ENCODE measurements at places on chromosomes 4 and X.

DNA sequence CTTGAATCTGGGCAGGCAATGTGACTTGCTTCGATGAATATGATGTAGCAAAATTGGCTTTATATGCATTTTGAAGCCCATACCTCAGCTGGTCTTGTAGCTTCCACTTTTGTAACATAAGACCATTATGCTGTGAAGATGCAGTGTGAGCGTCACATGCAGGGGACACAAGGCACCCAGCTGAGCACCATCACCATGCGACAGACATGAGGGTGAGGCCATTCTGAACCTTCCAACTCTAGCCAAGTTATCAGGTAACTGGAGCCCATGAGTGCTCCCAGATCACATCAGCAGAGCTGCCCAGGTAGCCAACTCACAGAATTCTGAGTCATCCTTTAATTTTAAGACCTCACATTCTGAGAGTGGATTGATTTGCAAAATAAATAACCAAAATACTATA, 705.9 kb downstream of the FSTL5 start:
- DNase-seq, result no peak

DNA sequence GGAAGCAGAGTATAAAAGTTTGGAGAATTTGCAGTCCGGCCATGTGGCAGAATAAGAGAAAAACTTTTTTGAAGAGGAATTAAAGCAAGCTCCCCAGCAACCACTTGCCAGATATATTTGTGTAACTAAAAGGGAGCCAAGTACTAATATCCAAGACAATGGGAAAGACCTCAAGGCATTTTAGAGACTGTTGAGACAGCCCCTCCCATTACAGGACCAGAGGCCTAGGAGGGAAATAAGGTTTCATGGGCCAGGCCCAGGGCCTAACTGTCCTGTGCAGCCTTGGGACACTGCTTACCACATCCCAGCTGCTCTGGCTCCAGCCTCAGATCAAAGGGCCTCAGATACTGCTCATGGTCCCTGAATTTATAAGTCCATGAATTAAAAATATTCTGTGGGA, 659.4 kb downstream of the PCDH19 start:
- no peak for DNase-seq

- no peak for DNase-seq
These were observed 321.7 kb downstream of the PPP1R2C start for GRCh38 chrX:42456176-42456700.

- DNase-seq, result no peak
These were observed 178.7 kb downstream of the KDR start for GRCh38 chr4:54946741-54947140.

DNA sequence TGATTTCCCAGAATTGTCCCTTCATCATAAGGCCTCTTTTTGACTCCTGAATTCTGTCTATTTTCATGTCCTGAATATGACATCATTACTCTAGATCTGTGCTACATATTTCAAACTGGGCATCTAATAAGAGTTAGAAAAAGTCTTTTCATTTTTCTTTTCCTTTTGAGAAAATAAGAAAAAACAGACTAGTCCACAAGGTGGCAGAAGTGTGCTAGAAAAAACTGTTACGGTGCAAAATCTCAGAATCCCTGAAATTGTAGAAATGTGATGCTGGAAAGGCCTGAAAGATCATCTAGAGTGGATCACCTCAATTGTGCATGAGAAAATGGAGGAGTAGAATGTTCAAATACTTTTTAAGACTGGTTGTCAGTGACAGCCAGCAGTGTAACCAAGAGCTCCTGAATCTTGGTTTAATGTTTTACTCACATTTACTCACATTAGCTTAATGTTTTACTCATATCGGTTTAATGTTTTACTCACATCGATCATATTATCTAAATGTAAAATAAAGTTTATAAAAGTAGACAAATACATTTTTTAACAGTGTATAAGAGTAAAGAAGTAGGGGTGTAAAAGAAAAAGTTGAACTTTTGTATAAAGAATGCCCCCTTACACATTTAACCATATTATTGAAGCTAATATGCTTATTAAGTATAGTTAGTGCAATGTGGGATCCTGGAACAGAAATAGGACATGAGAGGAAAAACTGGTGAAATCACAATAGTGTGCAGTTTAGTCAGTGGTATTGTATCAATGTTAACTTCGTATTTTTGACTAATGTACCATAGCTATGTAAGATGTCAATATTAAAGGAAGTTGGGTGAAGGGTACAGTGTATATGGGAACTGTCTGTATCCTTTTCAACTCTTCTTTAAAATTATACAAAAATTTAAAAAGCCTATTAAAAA, 15.2 kb downstream of the ASB11 start:
- DNase-seq, result peak; percentile 16

DNA sequence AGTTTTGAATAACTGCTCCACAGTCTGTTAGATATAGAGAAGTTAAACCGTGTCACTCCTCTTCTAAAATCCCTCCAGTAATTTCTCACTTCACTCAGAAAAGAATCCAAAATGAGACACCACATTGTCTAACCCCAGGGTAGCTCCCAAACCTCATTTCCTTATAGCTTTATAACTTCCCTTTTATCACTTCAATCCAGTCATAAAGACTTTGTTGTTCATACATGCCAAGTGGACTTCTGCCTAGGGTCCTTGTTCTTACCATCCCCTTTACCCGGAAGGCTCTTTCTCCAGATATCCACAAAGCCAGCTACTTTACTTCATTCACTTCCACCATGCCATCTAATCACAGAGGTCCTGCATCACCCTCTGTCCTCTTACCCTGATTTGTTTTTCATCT, 156.2 kb downstream of the GABRB1 start:
- DNase-seq, result no peak

- DNase-seq, result peak; percentile 60
These were observed 29.6 kb downstream of the TLR10 start for GRCh38 chr4:38752941-38753806.

- no peak for DNase-seq
These were observed 1014.2 kb downstream of the C4orf33 start for GRCh38 chr4:130110189-130110588.

GRCh38 chr4:140266958-140267568, 106.4 kb upstream of the SCOC start:
- DNase-seq, result no peak

DNA sequence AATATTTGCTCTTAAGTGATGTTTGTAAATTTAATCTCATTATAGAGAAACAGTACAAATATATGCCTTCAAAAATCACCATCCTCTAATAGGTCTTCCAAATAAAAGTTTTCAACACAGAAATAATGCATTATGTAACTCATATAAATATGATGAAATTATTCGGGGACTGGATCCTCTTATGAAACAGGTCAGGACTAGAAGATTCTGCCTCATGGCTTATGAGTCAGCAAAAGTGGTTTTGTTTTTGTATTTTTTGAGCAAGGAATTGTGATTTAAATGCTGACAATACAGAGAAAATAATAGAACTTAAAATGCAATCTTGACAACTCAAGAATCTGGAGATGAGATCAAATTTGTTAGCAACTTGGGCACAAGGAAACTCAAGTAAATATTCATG, 179.7 kb upstream of the NDP start:
- DNase-seq, result no peak

- DNase-seq, result no peak
These were observed 12.5 kb upstream of the MAB21L2 start for GRCh38 chr4:150569384-150569987.

DNA sequence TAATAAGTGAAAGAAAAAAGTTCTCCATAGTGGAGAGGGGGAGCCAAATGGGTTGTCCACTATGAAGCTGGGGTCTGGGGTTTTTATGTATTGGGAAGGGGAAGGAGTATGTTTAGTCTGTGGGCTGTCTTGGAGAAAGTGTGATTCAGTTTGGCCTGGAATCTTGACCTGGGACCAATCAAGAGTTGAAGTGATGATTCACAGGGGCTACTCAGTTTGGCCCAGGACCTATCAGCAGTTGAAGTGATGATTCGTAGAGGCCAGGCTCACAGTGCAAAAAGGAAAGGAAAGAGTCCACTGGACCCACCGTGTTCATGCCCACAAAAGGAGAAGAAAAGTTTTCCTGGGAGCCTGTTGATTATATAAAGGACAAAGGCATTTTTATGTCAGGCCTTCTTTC, 47.3 kb upstream of the RAB9B start:
- DNase-seq, result no peak

GRCh38 chrX:67289055-67289499, 254.7 kb upstream of the AR start:
- no peak for DNase-seq

- DNase-seq, result no peak
These were observed 23.4 kb downstream of the FBXO8 start for GRCh38 chr4:174260099-174260498.

DNA sequence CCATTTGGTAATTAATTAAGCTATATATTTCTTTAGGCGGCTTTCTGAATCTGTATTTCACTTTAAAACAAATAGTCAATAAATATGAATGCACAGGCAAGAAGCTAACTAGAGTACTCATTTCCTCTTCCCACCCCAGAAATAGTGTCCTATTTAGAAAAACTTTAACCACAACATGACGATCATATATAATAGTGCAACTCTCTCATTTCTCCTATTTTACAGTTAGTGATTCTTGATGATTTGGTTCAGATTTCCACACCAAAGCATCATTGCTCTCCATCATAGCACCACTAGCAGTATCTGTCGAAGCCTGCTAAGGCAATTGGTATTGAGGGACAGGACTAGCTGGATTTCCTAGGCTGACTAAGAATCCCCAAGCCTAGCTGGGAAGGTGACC, 184.0 kb upstream of the GALNTL6 start:
- no peak for DNase-seq

DNA sequence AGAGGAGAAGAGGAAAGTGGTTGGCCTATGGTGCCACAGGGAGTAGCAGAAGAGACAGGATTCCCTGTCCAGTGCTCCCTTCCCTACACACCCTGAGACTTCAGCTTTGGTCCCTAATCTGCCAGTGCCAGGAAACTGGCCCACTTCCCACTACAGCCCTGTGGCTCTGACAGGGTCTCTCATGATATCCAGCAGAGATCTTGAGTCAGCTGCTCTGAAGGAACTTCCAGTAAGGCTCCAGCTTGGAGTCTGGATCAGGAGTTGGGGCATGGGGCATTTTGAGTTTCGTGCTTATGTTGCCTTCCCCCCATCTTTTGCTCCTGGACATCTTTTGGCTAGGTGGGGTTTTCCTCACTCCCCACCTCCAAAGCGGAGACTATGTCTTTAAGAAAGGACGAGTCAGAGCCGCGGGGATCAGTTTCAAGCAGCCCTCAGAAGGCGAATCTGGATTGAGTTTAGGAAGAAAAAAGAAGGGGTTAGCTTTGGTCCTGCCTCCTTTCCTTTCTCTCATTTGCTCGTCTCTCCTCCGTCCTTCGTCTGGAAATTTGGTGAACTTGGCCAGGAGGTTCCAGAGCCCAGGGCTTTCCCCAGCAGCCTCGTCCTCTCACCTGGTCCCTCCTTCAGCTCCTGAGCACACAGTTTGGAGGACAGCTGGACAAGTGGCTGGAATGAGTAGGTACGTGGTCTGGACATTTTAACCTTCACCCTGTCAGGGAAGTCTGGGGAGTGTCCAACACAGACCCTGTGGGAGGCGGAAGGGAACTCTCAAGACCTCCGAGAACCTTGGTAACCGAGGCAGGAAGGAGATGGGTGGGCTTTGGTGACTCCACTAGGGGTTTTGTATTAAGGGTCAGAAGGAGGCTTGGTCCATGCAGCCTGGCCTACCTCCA, 104.4 kb downstream of the RTL5 start:
- DNase-seq, result no peak

DNA sequence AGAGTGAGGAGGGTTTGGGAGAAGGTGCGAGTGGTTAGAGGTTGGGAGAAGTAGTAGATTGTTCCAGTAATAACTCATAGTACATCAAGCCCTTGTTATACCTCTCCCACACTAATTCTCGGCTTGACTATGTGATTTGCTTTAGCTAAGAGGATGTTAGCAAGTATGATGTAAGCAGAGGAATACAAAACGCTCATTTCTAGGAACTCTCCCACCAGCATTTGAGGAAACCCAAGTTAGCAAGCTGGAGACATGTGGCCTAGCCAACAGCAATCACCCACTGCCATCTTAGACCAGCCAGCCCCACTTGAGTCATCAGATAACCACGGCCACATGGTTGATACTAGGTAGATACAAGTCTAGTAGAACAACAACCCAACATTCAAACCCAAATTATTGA, 14.2 kb downstream of the FTHL17 start:
- DNase-seq, result no peak

DNA sequence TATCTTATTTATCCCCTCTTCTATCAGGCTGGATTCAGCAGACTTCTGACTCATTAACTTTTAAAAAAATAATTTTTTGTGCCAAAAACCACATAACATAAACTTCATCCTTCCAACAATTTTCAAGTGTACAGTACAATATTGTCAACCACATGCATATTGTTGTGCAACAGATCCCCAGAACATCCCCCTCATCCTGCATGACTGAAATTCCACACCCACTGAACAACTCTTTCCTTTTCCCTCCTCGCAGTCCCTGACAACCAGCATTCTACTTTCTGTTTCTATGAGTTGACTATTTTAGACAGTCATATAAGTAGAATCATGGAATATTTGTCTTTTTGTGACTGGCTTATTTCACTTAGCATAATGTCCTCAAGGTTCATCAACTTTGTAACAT, 2.2 kb upstream of the MID2 start:
- DNase-seq, result no peak

DNA sequence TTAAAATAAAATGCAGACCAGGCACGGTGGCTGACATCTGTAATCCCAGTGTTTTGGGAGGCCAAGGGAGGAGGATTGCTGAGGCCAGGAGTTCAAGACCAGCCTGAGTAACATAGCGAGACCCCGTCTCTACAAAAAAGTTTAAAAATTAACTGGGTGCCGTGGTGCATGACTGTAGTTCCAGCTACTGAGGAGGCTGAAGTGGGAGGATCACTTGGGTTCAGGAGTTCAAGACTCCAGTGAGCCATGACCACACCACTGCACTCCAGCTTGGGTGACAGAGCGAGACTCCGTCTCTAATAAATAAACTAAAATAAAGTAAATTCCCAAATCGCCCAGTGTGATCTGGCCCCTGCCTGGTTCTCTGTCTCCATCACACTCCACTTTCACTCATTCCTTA, 43.7 kb downstream of the TENM3 start:
- no peak for DNase-seq

- no peak for DNase-seq
These were observed 116.6 kb downstream of the TMEM164 start for GRCh38 chrX:110119480-110119879.

DNA sequence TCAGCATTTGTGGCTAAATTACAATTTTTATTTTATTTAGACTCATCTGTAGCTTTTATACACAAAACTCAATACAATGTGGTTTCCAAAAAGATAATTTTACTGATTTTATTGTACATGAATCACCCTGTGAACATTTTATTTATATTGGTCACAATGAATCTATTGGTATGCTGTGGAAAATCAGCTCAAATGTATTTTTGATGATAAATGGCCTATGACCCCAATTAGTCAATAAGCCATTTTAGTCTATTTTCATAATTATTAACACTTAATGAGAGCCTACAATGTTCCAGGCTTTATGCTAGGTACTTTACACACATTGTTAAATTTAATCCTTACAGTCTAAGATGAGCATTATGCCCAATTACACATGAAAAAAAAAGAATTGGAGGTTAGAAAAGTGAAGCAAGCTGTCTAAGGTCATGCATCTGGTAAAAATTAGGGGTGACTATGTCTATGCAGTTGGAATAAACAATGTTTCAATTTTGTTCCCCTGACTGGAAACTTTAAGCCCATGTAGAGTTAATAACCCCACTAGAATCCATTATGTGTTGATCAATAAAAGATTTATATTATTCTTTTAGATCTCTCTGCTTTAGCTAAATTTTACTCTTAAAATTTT, 344.7 kb downstream of the PABPC4L start:
- DNase-seq, result no peak

- peak; percentile 34 for DNase-seq
These were observed 58.0 kb upstream of the FRMPD4 start for GRCh38 chrX:12080265-12080664.
